Cortex of kidney (tissue), 1 donor: ENCODE measurements at places on chromosomes 6 and 20.

DNA sequence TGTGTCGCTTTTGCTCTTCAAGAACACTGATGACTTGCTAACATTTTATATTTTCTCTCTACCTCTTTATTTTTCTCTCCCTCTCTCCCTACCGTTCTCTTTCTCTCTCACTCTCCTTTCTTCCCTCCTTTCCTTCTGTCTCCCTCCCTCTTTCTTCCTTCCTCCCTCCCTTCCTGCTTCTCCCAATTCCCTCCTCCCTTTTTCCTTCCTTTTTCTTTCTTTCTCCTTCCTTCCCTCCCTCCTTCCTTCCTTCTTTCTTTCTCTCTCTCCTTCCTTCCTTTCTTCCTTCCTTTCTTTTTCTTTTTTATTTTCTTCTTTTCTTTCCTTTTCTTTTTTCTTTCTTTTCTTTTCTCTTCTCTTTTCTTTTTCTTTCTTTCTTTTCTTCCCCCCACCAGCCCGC is 1066.1 kb downstream of the KIF16B start:
- no peak for DNase-seq

DNA sequence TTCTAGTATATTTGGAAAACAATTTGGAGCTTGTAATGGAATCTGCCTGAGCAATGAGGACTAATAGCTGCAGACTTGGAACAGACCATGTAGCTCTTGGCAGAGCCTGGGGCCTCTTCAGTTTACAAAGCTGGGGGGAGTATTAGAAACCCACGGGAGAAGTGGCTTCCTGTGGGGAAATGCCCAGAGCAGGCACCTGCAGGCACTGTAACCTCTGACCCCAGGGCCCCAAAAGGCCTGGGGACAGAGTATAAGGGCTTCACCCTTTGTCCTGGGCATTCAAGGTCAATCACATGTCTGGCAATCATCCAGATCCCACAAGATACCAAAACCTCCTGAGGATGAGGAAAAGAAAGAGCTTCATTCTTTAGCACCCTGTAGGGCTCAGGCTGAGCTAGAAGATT is 19.4 kb downstream of the PKIG start:
- no peak for DNase-seq

DNA sequence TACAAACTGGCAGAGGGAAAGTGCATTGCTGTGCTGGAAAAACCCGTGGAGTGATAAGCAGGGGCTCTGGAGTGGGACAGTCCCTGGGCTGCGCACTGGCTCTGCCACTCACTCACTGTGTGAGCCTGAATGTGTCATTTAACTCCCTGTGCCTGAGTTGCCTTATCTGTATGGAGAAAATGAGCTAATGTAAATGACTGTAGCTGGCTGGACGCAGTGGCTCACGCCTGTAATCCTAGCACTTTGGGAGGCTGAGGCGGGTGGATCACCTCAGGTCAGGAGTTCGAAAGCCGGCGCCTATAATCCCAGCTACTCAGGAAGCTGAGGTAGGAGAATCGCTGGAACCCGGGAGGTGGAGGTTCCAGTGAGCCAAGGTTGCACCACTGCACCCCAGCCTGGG is 18.4 kb upstream of the RPN2 start:
- DNase-seq, result no peak

- no peak for DNase-seq
Measured at GRCh38 chr6:6699741-6700367, 111.3 kb downstream of the LY86 start.

GRCh38 chr20:50193836-50194421 is 3.3 kb downstream of the CEBPB start:
- no peak for DNase-seq

- no peak for DNase-seq
Measured at GRCh38 chr6:11236076-11236750, 3.7 kb upstream of the NEDD9 start.

DNA sequence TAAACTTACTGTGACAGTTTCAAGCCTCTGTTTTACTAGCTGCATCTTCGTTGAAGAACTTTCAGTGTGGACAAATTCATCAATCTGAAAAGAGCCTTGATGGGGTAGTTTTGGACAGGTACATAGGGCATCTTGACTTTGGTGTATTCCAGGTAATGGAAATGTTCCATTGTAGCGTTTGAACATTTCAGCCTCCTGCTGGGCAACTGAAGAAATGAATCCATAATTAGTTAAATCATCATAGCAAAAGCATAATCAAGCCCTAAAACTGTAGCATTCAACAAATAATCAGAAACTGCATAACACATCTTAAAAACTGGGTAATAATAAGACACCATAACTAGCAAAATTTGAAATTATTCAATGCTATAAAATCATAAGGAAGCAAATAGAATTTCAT is 86.2 kb downstream of the AHI1 start:
- no peak for DNase-seq

GRCh38 chr6:130027948-130028347 is 9.6 kb downstream of the L3MBTL3 start:
- no peak for DNase-seq

- no peak for DNase-seq
Measured at GRCh38 chr6:119760046-119760445, 410.5 kb upstream of the MAN1A1 start.

DNA sequence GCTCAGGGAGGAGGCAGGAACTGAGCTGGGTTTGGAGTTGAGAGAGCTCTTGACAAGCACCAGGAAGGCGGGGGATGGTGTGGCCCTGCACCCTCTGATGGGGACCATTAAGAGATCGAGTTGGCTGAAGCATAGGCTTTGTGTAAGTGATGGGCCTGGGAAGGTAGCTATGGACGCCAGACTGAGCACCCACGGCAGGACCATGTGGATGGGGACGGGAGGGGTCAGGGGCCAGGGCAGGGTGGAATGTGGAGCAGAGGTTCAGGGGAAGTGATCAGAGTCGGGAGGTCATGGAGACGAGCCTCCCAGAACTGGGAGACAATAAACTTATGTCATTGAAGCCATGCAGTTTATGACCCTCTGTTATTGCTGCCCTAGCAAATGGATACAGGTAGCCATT is 81.7 kb downstream of the PLG start:
- no peak for DNase-seq

- no peak for DNase-seq
Measured at GRCh38 chr6:44787254-44787834, 399.8 kb downstream of the CDC5L start.

- DNase-seq, result no peak
Measured at GRCh38 chr6:43823879-43824702, 54.1 kb downstream of the VEGFA start.

DNA sequence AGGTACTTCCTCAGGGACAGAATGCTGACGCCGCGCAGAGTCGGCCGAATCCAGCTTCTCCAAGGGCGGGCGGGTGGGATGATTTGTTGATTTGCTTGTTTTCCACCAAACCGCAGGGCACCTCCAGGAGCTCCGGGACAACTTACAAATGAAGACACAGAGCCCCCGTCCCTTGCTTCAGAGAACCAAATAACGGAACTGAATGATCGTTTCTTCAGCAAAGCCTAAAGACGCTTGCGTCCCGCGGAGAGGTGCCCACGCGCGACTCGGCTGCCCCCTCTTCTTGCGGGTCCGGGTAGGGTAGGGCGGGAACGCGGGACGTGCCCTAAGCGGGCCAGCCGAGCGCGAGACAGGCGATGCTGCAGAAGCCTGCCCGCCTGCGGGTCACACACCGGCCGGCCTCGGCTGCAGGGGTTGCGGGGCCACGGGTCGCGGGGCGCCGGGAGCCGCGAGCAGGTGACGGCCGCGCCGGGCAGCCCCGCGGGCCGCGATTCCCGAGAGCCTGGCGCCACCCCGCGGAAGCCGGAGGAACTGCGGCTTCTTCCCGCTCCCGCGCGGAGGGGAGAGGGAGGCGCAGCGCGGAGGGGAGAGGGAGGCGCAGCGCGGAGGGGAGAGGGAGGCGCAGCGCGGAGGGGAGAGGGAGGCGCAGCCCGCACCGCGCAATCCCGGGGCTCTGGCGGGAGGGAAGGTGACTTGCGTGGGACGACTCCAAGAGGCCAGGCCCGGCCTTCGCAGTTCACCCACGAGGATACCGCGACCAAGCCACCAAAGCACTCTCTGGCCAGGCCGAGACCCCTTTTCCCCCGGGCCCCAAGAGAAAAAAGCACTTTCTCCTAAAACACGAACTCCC is 7.7 kb upstream of the FOXF2 start:
- DNase-seq, result no peak

DNA sequence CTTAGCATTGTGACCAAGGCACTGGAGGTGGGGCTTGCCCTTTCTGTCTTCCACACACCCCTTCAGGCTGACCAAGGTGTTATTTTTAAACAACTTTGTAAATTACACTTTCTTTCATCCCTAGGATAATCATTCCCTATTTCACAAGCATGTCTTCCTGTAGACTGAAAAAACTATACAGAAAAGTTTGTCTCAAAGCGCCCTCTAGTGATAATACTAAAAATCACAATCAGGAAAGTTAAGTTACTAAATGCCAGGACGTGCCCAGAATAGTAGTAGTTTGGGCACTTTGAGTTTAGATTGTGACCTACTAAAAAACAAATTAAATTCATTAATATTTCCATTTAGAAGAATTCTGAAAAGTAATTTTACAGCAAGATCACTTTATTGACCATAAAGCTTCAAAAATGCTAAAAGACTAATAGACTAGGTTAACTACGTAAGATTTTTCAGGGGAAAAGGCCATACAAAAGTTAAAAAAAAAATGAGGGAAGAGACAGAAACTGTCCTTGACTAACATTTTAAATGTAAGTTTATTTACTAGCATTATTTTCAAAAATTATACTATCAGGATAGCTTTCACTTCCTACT is 123.3 kb upstream of the DUSP22 start:
- DNase-seq, result no peak

- DNase-seq, result no peak
Measured at GRCh38 chr6:33019372-33019771, 10.0 kb upstream of the HLA-DOA start.

DNA sequence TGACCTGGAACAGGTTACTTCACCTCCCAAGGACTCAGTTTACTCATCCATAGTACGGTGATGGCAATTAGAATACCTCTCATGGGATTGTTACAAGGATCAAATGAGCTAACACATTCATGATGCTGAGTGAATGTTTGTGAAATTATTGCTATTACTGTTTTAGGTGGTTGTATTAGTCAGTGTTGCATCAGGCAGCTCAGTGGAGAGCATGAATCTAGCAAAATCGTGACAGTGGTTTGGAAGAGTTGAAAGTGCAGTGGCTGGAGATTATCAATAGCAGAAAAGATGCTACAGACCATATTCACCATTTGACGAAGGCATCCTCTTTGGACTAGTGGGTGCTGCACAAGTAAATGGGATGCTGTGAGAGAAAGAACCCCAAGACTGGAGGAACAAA is 50.4 kb upstream of the CTNNBL1 start:
- DNase-seq, result no peak

- no peak for DNase-seq
Measured at GRCh38 chr6:40247516-40248115, 313.4 kb upstream of the MOCS1 start.

DNA sequence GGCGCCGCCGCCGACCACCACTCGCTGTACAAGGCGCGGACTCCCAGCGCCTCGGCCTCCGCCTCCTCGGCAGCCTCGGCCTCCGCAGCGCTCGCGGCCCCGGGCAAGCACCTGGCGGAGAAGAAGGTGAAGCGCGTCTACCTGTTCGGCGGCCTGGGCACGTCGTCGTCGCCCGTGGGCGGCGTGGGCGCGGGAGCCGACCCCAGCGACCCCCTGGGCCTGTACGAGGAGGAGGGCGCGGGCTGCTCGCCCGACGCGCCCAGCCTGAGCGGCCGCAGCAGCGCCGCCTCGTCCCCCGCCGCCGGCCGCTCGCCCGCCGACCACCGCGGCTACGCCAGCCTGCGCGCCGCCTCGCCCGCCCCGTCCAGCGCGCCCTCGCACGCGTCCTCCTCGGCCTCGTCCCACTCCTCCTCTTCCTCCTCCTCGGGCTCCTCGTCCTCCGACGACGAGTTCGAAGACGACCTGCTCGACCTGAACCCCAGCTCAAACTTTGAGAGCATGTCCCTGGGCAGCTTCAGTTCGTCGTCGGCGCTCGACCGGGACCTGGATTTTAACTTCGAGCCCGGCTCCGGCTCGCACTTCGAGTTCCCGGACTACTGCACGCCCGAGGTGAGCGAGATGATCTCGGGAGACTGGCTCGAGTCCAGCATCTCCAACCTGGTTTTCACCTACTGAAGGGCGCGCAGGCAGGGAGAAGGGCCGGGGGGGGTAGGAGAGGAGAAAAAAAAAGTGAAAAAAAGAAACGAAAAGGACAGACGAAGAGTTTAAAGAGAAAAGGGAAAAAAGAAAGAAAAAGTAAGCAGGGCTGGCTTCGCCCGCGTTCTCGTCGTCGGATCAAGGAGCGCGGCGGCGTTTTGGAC is 2.0 kb downstream of the SOX4 start:
- DNase-seq, result no peak

- no peak for DNase-seq
Measured at GRCh38 chr20:44597516-44597915, 15.1 kb downstream of the PKIG start.

GRCh38 chr6:116994447-116994846 is 117.4 kb downstream of the RFX6 start:
- no peak for DNase-seq

- DNase-seq, result no peak
Measured at GRCh38 chr20:21436205-21436604, 38.9 kb upstream of the NKX2-4 start.

- no peak for DNase-seq
Measured at GRCh38 chr20:35619196-35620095, 3.8 kb downstream of the SPAG4 start.

- no peak for DNase-seq
Measured at GRCh38 chr6:37934276-37934675, 114.7 kb downstream of the ZFAND3 start.

DNA sequence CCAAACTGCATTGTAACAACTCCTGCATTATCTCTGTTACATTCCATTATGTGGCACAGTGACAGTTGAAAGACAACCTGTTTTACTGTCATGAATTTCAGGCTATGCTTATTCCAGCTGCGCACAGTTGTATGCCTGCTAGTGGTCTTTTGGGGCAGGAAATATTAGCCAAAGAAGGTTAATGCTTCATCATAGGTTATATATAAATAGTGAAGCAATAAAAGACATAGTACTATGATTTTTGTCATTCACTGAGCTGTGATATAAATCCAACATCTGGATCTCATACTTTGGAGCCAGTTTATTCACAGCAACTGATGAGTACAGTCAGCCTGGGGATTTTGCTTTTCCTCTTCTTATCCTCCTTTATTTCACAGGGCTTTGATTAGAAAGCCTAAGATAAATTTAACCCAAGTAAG is 55.6 kb downstream of the FILIP1 start:
- DNase-seq, result no peak

DNA sequence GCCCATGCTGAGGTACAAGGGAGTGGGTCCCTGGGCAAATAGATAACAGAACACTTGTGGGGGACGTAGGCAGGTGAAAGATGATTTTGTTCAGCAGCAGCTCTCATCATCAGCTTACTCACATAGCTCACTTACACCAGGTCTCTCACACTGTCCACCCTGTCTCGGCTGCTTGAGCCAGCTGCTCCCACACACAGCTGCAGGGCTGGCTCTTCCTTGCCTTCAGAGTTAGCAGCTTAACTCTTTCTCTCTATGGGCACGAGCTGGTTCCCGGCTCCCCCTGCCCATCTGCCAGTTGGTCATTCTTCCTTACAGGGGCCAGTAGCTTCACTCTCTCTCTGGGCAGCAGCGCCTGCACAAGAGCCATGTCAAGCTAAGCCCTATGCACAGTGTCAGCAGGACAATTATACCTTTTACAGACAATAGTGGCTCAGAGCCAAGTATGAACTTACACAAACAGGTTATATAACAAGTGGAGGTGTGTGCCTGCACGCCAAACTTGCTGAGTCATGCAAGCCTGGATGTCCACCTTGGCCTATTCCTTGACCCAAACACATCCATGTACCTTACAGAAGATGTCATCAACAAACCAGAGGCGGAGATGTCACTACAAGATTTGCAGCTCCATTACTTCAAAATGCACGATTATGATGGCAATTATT is 18.7 kb downstream of the ZNF391 start:
- DNase-seq, result no peak
